ENCODE measurements at places on chromosomes 2 and 18.

DNA sequence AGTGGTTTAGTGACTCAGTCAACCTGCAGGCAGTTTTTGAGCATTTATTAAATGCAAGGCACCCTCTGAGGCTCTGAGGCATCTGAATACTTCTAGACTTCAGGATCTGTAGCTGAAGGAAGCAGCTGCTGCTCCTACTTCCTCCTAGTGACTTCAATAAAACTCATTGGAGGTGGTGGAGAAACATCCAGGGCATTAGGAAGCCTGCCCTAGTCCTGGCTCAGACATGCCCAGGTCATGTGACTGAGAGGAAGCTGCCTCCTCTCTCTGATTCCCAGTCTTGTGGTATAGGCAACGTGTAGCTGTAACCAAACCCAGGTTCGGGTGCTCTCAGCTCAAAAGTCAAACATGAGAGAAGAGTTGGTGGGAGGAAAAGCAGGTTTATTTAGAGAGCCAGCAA, 287.2 kb upstream of the GYPC start:
- no peak for DNase-seq

DNA sequence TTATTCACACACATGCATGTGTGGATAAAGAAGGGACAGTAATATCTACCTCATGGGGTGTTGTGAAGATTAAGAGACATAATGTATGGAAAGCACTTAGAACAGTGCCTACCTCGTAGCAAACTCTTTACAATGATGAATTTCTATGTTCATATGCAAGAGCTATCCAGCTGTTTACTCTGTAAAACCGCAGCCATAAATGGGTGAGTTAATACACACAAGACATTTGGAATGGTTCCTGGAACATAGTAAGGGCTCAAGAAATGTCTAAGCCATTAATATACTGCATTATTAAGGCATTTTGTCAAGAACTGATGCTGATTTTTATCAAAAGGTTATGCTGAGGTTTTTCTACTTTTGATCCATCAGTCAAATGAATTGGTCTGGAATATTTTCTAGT, 1076.2 kb downstream of the TSN start:
- no peak for DNase-seq

- no peak for DNase-seq
Measured at GRCh38 chr2:15120631-15121030, 440.5 kb downstream of the NBAS start.

GRCh38 chr2:187532333-187533120, 21.7 kb downstream of the TFPI start:
- DNase-seq = no peak

GRCh38 chr2:120988700-120989511, 253.2 kb downstream of the GLI2 start:
- no peak for DNase-seq

DNA sequence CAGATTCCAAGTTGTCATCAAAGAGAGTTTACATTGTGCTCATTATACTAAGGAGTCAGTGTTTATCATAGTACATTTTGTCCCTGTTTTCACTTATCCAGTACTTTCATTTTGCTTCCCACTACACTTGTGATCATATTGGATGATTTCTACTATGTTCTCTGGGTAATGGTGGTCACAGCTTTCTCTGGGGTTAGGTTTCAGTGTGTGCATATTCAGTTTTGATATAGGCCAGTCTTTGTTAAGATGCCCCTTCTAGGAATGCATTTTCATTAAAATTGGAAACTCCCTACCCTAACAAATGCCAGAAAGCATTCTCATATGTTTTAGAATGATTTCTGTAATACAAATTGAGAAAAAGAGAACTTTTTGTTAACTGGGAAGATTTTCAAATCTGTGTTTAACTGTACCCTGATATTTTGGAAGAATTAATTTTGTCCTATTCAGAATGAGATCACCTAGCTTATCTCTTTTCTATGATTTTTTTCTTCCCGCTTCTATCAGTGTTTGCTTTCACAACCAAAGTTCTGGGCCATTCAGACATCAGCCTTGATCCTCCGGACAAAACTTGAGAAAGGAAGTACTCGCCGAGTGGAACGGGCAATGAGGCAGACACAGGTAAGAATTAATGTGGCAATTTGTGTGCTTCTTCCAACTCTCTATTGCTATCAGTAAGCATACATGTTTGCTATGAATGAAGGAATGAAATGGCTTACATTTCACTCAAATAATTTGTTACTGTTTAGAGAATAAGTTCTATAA, 74.6 kb downstream of the TTC27 start:
- DNase-seq = no peak

DNA sequence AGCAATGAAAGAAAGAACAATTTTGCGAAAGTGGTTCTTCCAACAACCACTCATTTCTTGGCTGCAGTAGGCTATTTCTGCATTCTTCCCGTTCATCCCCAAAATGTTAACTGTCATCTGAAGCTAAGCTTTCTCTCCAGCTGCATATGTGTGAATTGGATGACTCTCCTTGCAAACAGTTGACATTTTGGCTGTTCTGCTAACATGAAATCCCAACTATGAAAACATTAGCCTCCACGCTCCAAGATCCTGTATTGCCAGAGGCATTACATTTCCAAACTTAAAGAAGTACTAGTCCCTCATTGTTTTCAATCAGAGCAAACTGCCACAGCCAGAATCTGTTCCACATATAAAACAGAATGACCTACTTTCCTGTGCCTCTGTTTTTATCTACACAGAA, 88.5 kb downstream of the TGIF1 start:
- DNase-seq = no peak

DNA sequence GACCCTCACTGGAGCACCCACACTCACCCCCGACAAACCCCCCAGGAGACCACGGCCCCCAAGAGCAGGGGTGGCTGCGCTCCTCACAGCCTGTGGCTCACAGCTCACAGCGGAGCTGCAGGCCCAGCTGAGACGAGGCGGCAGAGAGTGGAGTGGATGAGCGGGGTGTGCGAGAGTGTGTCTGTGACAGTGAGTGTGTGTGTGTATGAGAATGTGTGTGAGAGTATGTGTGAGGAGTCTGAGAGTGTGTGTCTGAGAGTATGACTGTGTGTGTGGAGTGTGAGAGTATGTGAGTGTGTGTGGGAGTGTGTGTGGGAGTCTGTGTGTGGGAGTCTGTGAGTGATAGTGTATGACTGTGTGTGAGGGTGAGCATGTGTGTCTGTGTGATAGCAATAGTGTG, 55.3 kb upstream of the ID2 start:
- no peak for DNase-seq

DNA sequence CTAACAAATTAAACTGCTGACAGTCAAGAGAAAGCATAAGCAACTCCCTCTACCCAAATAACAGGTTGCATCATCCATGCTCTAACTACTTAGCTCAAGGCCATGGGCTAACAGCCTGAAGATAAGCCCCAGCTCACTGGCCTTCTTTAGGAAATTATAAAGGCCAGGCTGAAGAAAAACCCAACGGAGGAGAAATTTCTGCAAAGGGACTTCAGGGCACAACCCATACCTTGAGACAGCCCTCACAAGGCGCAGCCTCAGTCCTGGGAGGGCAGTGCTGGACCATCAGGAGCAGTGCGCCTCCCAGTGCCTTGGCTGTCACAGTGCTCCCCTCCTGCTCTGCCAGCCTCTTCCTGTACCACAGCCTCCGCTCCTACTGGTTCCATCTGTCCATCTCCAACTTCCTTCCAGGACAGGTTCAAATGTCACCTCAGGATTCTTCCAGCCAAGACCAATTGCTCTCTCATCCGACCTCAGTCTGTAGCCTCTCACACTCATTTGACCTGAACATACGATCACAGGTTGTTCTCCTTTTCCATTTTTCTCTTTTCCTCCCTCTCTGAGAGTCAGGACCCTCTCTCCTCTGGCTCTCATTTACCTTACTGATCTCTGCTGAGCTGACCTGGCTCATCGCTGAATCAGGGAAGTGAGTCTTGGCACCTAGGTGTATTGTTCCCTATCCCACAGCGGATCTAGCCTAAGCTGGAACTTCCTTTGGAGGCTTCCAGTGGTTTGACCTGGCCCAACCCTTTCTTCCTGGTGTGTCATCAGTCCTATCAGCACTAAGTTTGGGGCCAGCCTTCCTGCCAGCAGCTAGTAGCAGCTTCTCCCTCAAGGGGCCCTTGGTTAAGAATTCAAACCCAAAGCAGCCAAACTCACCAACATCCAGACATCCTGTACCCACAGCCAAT, 1.9 kb downstream of the MCFD2 start:
- no peak for DNase-seq

DNA sequence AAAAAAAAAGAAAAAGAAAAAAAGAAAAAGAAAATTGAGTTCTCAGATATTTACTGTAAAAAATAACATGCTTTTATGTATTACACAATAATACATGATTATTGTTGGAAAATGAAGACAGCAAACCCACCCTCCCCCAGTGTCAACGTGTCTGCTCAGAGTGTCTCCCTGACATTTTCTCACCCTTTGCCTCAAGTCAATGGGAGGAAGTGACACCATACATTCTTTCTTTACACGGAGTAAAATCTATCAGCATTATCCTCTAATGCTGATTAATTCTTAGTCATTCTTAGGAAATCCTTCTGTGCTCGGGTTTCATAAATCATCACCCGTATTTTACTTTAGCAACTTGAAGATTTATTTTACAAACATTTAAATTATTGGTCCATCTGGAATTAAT, 32.0 kb downstream of the CTAGE1 start:
- DNase-seq = no peak

GRCh38 chr2:136497709-136498108, 267.6 kb upstream of the THSD7B start:
- no peak for DNase-seq

DNA sequence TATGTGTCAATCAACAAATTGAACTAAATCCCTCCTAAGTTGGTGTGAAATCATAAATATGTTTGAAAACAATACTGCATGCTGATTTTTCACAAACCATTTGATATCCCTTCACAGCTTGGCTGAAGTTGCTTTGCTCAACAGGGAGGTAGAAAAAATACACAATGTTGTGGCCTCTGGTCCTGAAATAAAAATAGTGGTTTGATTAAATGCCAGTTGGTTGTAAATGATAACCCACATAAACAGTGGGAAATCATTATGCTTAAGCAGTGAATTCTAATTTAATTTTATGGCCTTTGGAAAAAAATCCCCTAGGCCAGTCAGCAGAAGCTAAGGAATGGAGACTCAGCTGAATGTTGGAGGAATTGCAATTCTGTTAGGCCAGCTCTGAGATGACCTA, 359.4 kb upstream of the CWC22 start:
- no peak for DNase-seq

DNA sequence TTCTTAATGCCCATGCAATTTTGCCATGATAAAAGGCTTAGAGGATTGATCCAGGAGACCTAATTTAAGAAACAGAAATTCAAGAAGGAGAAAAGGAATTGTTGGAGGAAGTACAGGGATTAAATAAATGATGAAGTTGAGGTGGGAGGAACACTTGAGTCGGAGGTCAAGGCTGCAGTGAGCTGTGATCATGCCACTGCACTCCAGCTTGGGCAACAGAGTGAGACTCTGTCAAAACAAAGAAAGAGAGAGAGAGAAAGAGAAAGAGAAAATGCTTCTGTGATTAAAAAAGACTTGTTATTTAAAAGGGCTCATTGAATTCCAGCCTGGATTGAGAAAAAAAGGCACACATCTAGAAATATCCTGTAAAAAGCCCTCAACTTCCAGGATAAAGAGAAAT, 123.2 kb downstream of the B3GNT2 start:
- no peak for DNase-seq

- peak; percentile 37 for DNase-seq
Measured at GRCh38 chr2:39593439-39594393, 72.0 kb upstream of the TMEM178A start.

DNA sequence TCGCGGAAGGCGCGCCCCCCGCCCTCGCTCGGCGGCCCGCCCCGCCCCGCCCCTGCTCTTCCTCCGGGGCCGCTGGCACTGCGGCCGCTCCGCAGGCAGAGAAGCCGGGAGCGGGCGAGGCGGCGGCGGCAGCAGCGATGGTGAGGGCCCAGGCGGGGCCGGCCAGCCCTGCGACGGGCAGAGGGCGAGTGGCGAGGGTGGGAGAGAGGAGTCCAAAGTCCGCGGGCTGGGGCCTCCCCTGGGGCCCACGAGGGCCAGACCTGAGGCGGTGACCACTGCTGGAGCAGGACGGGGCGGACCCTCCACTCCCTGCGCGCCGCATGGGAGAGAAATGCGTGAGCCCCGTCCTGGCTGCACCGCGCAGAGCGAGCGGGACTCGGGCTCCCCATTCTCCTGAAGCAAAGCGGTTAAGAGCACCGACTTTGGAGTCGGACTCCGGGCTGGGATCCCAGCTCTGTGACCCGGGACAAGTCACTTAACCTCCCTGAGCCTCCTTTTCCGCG, at the start of gene VAMP5:
Gene VAMP5 (plus strand): TSS at position 78 of the 503 bp plus-strand sequence. CDS start 60 bp downstream, at position 138.
- no peak for DNase-seq

- no peak for DNase-seq
Measured at GRCh38 chr2:9769171-9770005, 73.9 kb upstream of the TAF1B start.

- DNase-seq = no peak
Measured at GRCh38 chr2:20507711-20508110, 60.8 kb downstream of the RHOB start.

DNA sequence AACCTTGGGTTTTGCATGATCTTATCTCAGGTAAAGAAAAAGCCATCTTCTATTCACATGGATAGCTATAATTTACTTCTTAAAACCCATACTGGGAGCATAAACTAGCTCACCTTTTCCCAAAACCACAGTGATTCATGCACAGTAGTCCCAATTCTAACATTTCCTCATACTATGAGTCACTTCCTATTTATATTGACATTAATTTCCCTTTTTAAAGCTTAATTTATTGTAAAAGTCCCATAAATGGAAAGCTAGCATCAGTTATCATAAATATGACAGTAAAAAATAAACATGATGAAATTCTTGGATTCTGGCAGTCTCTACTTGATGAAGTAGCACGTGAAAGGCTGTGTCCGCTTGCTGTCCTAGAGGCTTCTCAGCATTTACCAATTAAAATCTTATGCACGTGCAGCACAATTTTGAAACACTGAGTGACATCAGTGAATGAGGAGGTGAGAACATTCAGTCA, 180.1 kb downstream of the CDH2 start:
- no peak for DNase-seq

GRCh38 chr2:233011268-233011650, 1.8 kb downstream of the NGEF start:
- DNase-seq = no peak

- DNase-seq = peak; percentile 18
Measured at GRCh38 chr2:54624591-54625071, 98.8 kb upstream of the EML6 start.

DNA sequence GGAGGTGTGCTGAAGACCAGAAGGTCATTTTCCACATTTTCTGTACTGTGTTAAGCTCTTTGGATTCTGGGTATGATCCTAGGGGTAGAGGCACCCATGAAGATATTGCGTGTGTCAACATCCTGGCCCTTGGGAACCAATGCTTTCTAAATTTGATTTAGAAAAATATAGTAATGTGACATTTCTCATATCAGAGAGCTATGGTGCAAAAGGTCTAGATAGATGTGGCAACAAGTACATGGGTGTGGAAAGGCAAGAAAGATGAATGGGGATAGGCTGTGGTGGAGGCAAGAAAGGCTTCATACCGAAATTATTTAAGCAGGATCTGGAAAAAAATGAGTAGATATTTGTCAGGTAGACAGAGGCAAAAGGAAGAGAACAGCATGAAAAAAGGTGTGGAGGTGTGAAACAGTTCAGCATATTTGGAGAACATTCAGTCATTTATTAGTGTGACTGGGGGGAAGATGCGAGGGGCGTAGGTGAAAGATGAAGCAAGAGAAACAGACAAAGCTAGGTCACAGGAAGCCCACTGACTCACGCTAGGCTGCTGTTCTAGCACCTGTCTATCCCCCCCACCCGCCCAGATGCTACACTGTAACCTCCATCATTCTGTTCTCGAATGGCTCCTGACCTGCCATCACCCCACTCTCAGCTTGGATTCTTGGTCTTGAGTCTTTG, 11.7 kb downstream of the DOK1 start:
- DNase-seq = no peak

- no peak for DNase-seq
Measured at GRCh38 chr2:109463891-109464290, 149.9 kb downstream of the SEPTIN10 start.
